ENCODE measurements at places on chromosomes 7 and 10.

GRCh38 chr7:17031906-17032551, 150.2 kb upstream of the AGR3 start:
- no peak for DNase-seq

DNA sequence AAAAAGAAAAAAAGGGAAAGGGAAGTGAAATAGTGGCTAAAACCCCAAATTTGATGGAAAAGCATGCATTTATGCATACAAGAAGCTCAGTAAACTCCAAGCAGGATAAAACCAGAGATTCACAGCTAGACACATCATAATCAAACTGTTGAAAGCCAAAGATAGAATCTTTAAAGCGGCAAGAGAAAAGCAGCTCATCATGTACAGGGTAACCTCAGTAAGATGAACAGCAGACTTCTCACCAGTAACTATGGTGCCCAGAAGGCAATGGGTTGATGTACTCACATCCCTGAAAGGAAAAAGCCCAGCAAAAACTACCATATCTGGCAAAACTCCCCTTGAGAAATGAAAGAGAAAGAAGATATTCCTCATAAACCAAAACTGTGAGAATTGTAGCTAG, 60.4 kb downstream of the TPST1 start:
- DNase-seq = no peak

DNA sequence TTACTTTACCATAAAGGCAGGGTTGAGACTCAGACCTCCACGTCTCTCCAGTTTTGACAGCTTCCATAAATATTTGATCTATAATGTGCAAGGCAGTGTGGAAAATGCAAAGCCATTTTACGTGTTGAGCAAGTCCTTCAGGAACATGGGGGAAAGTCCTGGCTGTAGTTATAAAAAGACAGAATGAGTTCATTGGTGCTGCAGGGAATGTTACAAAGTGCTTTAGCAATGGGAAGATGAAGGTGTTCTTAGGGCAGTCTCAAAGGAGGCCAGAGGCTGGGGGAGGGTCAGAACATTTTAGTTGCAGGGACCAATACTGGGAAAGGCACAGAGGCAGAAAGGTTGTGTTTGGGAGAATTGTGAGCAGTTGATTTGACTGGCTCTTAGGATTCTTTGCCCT, 27.9 kb downstream of the CNNM2 start:
- DNase-seq = no peak

DNA sequence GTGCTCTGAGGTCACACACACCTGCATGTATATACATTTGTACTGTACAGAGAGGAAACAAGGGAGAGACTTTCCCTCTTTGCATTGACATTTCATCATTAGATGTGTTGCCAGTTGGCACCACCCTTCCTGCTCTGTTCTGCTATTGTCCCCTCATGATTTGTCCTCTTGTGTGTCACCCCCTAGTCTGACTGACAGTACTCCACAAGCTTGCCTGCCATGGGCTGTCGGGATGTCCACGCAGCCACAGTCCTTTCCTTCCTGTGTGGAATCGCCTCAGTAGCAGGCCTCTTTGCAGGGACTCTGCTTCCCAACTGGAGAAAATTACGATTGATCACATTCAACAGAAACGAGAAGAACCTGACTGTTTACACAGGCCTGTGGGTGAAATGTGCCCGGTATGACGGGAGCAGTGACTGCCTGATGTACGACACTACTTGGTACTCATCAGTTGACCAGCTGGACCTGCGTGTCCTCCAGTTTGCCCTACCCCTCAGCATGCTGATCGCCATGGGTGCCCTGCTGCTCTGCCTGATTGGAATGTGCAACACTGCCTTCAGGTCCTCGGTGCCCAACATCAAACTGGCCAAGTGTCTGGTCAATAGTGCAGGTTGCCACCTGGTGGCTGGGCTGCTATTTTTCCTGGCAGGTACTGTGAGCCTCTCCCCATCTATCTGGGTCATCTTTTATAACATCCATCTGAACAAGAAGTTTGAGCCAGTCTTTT, 9.4 kb downstream of the CLDN12 start:
- no peak for DNase-seq

DNA sequence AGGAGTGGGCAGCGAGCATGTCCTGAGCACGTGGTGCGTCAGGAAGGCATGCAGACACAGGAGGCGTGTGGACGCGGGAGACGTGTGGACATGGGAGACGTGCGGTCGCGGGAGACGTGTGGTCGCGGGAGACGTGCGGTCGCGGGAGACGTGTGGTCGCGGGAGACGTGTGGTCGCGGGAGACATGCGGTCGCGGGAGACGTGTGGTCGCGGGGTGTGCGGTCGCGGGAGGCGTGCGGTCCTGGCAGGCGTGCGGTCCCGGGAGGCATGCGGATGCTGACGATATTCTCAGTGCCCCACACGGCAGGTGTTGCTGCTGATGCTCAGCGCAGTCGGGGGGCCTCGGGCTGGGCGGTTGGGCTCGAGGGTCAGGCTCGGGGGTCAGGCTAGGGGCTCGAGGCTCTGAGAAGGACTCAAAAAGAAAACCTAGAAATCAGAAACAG, 94.2 kb downstream of the NKX6-2 start:
- DNase-seq = no peak

DNA sequence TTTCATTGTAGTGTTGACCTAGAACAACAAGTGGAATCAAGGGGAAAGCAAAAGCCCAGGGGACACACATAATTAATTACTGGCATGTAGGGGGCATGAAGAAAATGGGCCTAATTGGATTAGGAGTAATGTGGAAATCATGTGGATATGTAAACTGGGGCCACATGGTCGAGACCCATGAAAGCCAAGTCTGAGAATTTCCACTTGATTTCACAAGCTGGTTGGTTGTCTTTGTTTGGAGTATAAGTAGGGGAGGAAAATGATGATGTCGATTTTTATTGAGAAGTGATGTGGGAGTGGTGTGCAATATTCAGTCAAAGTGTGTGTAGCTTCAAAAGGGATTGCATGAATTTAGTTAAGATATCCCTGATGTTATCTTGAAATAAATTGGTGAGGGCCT, 131.8 kb downstream of the LRRC4 start:
- DNase-seq = no peak

GRCh38 chr7:21149809-21150208, 278.1 kb upstream of the SP4 start:
- no peak for DNase-seq

DNA sequence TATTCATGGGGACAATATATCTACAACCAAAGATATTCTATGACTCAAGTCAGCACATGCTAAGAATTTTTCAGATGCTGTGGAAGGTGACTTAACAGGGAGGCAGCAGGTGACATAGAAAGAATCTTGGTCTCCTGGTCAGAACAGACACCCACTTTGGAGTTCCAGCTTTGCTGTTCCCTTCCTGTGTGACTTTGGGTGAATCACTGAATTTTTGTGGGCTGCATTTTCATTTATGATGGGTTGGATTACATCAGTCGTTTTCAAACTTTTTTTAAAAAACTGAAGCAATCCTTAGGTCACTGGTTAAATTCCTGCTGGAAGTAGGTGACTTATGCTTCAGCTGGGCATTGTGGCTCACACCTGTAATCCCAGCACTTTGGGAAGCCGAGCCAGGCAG, 24.9 kb downstream of the RGR start:
- no peak for DNase-seq

DNA sequence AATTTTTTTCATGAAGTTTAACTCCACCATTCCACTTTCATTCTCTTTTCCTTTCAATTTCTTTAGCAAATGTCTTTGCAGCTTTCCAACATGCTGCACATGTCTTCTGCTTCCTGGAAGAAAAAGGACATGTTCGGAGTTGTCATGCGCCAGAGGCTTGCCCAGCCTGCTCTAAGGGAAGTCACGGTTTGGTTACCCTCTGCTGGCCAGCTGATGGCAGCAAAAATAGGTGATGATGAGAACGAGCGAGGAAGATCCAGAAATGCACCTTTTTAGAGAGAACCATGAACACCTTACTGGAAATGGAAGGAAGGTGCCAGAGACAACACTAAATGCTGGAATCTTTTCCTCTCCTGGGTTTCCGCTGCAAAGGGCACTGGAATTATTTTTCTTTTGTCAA, 4.9 kb upstream of the ZSCAN21 start:
- DNase-seq = no peak

DNA sequence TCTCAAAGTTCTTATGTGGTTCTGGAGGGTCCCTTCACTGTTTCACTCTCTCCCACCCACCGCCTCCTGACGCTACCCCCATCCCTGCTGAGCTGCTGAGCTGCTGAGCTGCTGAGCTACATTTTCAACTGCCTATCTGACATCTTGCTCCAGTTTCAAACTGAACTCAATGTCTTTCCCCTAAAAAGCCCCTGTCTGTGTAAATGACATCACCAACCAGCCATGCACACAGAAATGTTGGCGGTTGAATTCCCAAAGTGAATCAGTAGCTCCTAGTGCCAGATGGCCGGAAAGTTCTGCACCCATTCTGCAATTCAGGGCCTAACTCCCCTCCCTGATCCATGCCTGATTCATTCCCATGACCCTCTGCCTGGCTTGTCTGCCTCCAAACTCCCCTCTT, 71.2 kb downstream of the WNT2 start:
- no peak for DNase-seq

DNA sequence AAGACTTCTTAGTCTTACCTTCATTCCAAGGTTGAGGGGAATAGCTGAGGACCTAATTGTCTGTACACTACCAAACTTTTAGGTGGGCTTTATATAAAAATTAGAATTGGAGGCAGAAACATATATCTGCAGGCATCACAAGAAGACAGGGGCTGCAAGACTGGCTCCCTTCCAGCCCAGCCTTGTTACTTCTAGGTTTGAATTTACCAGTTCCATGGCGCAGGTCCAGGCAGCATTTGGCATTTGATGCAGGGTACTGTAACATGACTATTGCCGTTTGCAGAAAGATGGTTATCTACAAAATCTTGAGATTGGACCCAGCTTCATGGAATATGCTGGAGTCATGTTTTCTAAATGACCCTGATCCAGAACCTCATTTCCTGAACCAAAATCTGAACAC, 105.4 kb upstream of the RHOBTB1 start:
- DNase-seq = no peak

DNA sequence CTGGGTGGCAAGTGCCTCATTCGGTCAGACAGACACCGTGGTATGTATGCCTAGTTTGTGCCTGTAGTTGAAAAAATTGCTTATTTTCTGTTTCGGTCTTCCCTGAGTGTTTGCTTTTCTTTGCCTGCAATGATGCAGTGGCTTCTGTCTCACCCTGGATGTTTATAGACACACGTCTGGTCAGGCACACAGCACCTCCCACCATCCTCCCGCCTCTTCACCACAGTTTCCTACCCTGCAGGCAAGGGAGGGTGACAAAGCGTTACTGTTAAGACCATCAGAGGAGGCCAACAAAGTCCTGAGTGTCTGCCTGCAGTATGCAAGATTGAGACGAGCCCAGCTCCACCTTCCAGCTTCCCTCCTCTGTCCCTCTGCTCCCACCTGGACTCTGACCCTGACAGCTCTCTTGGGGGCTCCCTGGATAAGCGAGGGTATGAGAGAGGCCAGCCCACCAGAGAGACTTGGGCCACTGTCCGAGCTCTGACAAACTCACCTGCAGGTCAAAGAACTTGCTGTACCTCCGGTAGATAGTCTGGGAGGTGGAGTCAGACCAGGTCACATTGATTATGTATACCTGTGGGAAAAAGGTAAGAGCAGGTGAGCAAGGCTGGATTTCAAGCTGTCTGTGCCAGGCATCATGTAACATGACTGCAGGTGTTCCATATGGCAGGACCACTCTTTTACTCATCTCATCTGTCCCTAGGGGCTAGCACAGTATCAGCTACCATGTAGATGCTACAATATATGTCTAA, 54.4 kb downstream of the SH3PXD2A start:
- DNase-seq = no peak

DNA sequence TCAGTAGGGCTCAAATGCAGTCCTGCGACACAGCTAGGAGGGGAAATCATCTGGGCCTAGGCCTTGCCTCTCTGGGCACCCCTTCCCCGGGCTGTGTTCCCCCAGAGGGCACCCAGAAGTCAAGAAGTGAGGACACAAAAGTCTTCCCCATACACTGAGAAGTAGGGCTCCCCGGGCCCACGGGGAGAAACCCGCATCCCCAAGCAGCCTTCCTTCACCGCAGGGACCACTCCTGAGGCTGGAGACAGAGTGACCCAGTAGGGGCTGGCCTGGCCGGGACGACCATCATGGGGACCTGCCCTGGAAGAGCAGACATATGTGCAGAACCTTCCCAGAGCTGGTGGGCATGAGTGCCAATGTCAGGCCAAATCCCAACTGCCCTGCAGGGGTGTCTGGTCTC, 163.5 kb downstream of the GFRA1 start:
- no peak for DNase-seq

- DNase-seq = no peak
Observed at GRCh38 chr10:72218325-72218724, 2.2 kb upstream of the ASCC1 start.

DNA sequence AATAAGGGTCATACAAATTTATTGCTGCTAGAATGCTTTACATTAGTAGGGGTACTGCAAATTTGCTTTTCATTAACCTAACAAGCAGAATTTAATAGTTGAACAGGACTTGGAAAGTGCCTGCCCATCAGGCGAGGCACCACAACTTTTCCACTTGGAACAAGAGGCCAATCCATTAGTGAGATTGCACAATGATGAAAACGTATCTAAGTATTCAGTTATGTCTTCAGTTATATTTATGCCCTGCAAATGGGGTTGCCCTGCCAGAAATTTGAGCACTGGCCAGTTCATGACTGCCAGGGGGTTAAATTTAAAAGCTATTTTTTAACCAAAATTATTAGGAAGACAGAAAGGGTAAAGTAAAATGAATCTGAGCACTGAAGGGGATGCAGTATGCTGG, 111.1 kb upstream of the PALS2 start:
- no peak for DNase-seq

DNA sequence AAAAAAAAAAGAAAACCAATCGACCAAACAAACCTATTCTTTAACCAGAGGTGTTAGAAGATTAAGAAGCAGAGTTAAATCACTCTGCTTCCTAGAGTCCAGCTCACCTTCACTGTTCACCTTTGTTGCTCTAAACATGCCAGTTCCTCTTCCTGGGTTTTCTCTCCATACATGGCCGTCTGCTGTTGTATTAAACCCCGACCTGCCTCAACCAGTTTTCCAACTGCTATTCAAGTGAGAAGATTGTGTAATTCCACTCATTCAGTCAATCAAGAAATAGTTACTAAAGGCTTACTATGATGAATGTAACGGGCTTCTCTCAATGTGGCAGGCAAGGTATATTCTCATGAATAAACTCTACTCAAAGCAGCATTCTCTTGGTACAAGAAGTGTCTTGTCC, 8.8 kb downstream of the AASS start:
- no peak for DNase-seq
